ENCODE measurements at places on chromosomes 1 and 21.

- peak; percentile 40 for DNase-seq
Measured at GRCh38 chr1:196148367-196148970, 459.8 kb downstream of the KCNT2 start.

GRCh38 chr1:97489834-97490233, 431.0 kb downstream of the DPYD start:
- peak; percentile 49 for DNase-seq

GRCh38 chr21:14888202-14888601, 176.6 kb downstream of the NRIP1 start:
- DNase-seq, result no peak

DNA sequence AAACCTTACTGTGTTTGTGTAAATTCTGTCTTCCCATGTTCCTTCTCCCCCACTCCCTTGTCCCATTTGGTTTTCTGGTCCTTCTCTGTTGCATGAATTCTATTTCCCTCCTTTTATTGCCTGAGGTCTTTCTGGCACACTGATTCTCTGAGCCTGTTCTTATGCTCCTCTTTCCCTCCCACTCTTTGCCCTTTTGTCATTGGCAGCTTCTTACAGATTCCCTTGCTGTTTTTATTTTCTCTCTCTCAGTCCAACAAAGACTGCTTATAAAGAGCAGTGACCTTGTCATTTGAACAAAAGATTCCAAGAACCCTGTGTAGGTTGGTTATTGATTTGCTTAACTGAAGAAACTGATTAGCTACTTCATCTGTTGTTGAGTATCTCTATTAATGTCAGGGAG, 49.7 kb downstream of the GPR52 start:
- DNase-seq, result no peak

GRCh38 chr1:34267326-34267725, 90.6 kb downstream of the C1orf94 start:
- peak; percentile 21 for DNase-seq

- no peak for DNase-seq
Measured at GRCh38 chr21:33817663-33818451, 97.7 kb downstream of the ATP5PO start.

- DNase-seq, result no peak
Measured at GRCh38 chr1:208606959-208607358, 362.8 kb upstream of the PLXNA2 start.

- no peak for DNase-seq
Measured at GRCh38 chr1:221839321-221839720, 97.4 kb upstream of the DUSP10 start.

- no peak for DNase-seq
Measured at GRCh38 chr1:99636647-99637175, 9.2 kb upstream of the PALMD start.

DNA sequence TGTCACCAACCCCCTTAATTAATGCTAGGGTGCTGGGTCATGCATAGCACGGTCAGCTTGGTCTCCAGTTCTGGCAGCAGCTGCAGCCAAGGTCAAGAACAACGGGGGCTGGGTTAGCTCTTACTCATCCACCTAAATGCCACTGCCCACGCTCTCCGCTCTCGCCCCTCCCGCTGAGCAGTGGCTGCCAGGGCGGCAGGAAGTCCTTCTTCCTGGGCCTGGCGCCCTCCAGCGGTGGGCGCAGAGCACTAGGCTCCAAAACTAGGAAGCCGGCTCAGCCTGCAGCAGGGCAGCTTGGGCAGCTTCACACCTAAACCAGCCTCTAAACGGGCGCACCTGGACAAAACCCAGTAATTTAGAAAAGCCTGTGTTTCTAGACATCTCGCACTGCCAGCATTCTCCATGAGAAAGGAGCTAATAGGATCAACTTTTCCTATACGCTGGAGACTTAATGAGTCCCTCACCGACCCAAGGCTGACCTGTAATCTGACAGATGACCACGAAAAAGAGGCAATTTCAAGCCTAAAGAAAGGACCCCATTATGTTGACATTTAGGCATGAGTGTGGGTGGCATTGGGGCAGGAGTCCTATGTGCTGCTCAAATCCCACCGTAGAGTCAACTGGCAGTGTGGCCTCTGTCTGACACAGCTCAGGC, 78.4 kb upstream of the LRRN2 start:
- DNase-seq, result peak; percentile 66

DNA sequence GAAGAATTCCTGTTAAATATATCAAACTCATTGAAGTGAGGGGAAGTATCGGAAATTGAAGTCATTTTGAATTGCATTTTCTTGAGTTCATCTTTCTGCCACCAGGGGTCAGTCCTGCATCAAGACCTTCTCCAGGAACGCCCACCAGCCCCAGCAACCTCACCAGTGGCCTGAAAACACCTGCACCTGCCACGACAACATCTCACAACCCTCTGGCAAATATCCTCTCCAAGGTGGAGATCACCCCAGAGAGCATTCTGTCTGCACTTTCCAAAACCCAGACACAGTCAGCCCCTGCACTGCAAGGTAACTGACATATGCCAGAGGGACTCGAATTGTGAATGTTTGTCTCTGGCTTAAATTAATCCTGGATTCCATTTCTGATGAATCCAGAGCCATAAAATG, 22.8 kb upstream of the TARS2 start:
- DNase-seq, result peak; percentile 47
